ENCODE measurements at places on chromosomes 16 and 17. TPM values are rescaled to one million over a fixed set of nuclear protein-coding genes. Genes with fewer than 3 reads are reported as not detected.
A peak's percentile ranks its signal among the peaks of the same experiment; 100 is the strongest.

Gene ADAMTS18
- total RNA-seq = not detected

Gene NPIPB9
- total RNA-seq = not detected

Gene ARHGAP44
- 6.2 TPM for total RNA-seq

Gene KLHL11
- total RNA-seq = 2.2 TPM

Gene PRCD
- not detected for total RNA-seq

Gene CPSF4L
- total RNA-seq = not detected

Gene C16orf46
- total RNA-seq = not detected

Gene SSTR5
- 1.3 TPM for total RNA-seq

Gene CXCL16
- total RNA-seq = 1.2 TPM

Gene FSCN2
- 0.46 TPM for total RNA-seq

Gene SLC25A10
- total RNA-seq = 5.9 TPM

DNA sequence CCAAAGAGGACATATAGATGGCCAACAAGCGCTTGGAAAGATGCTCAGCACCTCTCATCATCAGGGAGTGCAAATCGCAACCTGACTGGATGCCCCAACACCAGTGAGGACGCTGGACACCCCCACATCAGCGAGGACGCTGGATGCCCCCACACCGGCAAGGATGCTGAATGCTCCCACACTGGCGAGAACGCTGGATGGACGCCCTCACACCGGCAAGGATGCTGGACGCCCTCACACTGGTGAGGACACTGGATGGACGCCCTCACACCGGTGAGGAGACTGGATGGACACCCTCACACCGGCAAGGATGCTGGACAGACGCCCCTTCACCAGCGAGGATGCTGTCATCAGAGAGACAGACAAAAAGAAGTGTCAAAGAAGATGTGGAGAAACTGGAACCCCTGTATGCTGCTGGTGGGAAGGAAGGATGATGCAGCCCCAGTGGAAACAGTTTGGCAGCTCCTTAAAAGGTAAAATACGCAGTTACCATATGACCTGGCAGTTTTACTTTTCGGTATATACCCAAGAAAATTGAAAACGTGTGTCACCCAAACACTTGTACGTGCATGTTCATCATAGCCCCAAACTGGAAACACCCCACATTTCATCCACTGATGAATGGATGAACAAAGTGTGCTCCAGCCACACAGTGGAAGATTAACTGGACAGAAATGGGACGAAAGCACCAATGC is 10.1 kb upstream of the JPH3 start:
- no peak for DNase-seq

- no peak for DNase-seq
Observed at GRCh38 chr17:4542003-4542725, 13.0 kb downstream of the MYBBP1A start.

GRCh38 chr16:12111223-12111622 is 134.7 kb downstream of the SNX29 start:
- DNase-seq = no peak

DNA sequence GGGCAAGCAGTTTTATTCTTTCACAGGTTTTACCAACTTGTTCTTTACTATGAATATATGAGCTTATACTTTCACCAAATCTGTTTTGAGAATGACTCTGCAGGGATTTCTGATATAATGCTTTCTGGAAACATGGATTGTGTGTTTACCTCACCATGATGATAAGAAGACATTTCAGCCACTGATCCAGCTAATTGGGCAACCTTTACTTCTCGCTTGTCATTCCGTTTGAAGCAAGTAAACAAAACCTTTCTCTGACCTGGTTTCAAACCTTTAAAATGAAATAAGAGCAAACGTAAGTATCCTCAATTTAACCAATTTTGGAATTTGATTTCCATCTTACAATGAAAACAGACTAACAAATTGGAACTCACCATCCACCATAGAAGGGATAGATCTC is 13.7 kb downstream of the TOP2A start:
- no peak for DNase-seq

DNA sequence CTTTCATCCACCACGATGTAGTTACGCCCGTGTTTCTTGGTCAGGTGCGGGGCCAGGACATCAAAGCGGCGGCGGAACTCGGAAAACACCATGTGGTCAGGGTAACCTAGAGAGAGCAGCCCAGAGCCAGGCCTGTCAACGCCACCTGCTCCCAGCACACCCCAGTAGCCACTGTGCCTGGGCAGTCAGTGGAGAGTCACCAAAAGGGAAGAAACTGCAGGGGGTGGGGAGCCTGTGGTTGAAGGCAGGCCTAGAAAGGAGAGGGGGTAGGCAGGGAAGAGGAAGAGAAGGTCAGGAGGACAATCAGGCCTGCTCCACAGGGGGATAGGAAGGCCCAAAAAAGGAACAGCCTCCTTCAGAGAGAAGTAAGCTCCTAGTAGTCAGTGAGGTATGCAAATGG is 64.1 kb downstream of the PIPOX start:
- DNase-seq = no peak

DNA sequence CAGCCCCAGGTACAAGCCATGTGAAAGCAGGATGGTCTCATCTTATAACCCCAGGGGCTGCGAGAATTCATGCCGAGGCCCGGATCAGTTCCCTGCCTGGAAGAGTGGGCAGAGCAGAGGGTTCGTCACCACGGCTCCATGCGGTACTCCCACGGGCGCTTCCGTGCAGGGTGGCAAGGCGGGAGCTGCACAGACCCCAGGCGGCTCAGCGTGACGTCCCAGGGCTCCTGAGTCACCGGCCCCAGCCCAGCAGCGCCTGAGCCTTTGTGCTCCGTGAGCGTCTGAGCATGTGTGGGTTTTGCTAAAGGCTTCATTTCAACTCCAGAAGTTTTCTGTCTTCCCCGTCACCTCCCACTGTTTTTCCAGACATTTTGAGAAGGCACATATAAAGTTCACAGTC is 71.2 kb upstream of the CHMP6 start:
- DNase-seq = no peak

- DNase-seq = no peak
Observed at GRCh38 chr16:24525970-24526559, 13.3 kb upstream of the RBBP6 start.

- no peak for DNase-seq
Observed at GRCh38 chr16:84003038-84003437, 35.0 kb downstream of the NECAB2 start.

- no peak for DNase-seq
Observed at GRCh38 chr17:31587462-31587861, 196.0 kb downstream of the RAB11FIP4 start.

DNA sequence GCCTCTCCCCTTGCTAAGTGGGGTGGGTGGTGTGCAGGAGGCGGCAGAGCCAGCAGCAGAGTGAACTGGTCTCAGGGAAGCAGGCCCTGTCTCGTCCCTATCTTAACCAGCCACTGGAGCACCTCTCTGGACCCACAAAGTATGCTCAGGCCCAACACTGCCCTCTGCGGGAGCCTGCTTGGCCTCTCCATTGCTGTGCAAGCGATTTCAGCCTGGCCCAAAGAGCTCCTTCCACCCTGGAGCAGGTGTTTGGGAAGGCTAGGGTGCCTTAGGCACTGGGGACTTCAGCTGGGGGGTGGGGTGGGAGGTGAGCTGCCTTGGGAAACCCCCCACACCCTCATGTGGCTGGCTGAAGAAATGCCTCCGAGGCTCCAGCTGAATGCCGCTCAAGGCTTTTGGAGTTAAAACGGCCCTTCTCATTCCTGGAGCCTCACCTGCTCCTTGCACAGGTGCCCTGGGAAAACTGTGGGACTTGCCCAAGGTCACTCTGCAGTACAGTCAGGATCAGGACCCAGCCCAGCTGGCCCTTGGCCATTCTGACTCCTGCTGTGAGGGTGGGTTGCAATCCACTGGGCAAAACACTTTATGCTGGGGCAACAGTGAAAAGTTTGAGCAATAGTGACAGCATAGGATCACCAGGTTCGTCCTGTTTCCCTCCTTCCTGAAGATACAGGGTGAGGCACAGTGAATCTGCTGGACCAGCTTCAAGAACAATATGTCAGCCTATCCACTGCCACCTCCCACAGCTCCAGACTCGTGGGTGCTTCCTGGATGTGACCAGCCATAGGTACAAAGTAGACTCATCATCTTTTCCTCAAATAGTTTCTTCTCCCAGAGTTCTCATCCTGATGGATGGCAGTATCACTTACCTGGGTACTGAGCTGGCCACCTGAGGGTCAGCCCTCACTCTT is 5.9 kb upstream of the UBE2O start:
- no peak for DNase-seq

DNA sequence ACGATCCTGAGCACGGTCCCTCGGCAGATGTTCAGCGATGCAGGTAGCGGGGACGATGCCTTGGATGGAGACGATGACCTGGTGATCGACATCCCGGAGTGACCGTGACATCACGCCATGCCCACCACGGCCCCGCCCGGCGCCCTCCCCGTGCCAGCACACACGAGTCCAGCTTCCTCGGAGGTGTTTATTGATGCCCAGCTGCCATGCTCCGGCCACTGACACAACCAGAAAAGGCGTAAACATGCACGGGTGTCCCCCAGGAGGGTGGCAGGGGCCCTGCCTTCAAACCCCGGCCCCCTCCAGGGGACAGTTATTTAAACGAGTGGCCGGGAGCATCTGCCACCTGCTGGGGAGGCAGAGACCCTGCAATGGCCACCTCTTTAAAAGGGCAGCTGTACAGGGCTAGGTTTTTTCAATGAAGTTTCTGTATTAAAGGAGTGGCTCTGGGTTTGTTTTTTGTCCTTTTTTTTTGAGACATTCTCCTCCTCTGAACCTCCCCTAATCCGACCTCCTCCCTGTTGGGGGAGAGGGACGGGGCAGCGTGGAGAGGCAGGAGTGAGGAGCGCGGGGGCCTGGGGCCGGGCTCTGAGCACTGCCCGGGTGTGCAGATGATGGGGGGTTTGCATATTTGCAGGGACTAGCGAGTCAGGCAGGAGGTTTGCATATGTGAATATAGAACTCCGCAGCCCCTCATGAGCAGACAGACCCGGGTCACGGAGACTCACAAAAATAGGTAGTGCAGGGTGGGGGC is 5.3 kb downstream of the DOC2A start:
- DNase-seq = no peak

GRCh38 chr16:53031323-53031942 is 21.3 kb downstream of the CHD9NB start:
- no peak for DNase-seq

DNA sequence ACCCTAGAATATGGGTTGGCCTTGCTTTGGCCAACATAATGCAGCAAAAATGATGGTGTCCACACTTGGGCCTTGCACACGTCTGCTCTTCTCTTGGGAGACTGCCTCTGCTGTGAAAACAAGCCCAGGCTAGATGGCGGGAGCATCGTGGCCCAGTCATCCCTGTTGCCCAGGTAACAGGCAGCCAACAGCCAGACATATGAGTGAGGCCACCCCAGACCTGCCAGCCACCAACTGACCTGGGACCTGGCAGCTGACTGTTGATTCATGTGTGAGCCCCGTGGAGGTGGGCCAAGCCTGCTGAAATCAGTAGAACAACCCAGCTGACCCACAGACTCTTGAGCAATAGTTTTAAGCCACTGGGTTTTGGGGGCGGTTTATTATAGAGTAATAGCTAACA is 39.4 kb upstream of the CDH3 start:
- DNase-seq = no peak

DNA sequence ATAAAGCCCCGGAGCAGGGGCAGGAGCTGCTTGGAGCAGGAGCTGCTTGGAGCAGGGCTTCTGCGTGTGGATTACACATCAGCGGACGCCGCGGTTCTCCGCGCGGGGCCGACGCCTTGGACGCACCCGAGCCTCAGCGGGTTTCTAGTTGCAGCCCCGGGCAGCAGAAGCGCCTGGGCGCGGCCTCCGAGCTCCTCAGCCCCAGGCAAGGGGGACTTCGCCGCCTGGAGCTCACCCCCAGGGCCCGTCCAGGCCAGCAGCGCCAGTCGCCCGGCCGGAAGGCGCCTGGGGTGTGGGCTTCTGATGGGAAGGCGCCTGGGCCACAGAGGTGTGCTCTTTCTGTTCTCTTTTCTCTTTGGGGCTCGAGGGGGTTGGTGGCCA is 6.3 kb downstream of the FOXF1 start:
- DNase-seq = no peak

DNA sequence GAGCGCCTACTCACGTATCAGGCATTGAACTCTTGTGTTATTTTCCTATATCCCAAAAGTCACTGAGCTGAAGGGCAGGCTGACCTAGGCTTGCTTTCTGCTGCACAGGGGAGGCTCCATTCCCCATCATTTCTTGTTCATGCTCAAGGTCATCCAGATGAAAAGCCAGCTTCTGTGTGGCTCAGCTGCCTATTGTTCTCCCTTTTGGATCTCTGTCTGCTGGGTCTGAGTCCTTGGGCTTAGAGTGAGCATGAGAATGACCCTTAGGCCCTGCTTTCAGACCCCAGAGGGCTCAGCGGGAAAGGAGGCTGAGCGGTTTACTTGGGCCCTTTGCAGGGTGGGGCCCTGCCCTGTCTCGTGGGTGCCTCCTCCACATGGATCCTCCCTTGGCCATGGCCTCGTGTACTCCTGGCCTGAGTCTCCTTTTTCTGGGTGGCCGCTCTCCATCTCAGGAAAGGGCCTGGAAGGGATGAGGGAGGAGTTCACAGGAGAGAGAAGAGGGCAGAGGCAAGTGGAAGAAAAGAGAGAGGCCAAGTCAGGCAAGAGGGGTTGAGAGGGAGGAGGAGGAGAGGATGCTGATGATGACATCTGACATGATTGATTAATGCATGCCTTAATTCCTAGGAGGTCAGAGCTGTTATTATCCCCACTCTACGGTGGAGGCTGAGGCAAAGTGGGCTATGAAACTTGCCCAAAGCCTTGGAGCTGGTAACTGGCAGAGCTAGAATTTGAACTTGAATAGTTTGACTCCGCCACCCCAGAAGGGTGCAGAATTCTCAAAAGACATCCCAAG is 19.8 kb upstream of the MAP3K14 start:
- DNase-seq = no peak

- no peak for DNase-seq
Observed at GRCh38 chr16:82194086-82194485, 24.1 kb upstream of the MPHOSPH6 start.

- peak; percentile 19 for DNase-seq
Observed at GRCh38 chr17:5418858-5419355, 555 bp downstream of the NUP88 start.

DNA sequence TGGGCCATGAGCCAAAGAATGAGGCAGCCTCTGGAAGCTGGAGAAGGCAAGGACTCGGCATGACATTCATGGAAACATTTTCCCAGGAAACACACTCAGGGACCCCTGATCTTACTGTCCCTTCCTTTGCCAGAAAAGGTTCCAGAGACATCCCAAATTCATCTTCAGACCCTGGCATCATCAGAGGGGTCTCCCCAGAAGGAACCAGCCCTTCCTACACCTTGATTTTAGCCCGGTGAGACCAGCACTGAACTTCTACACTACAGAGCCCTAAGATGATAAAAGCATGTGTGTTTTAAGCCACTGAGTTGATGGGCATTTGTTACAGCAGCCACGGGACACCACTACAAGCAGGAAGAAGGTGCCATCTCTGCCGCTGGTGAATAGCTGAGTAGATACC is 262.3 kb downstream of the C16orf95 start:
- no peak for DNase-seq

DNA sequence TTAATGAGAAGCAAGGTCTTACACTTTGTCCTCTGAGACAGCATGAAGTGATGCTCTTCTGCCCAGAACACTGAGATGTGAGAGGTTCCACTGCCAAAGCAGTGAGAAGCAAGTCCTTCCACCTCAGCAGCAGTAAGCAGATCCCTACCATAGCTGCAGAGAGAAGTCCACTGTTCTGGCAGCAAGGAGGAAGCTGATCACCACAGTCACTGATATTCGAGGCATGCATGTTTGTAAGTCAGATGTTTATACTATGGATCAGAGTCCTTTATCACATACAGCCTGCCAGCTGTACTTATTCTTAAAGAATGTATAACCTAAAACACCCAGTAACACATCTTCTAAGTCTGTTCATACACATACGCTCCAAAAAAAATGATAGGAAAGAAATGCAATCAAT is 18.2 kb upstream of the METTL2A start:
- DNase-seq = no peak

GRCh38 chr16:51433599-51433998 is 282.5 kb upstream of the SALL1 start:
- no peak for DNase-seq
